ENCODE measurements at places on chromosomes 4 and X. TPM values are rescaled to one million over a fixed set of nuclear protein-coding genes. Genes with fewer than 3 reads are reported as not detected.

DNA sequence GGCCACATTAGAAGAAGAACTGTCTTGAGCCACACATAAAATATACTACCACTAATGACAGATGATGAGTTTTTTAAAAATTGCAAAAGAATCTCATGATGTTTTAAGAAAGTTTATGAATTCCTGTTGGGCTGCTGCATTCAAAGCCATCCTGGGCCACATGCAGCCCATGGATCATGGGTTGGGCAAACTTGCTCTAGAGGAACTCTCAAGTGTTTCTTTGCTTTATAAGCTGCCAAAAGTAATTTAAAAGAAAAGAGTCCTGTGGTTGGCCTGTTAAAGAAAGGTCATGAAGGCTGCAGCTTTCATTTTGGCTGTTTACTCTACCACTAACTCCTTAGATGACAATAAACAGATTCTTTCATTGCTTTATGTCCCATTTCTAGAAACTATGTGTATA lies 218.2 kb downstream of the SCFD2 start:
- DNase-seq, result no peak

GRCh38 chr4:21451032-21451431 lies 497.5 kb downstream of the KCNIP4 start:
- DNase-seq, result no peak

DNA sequence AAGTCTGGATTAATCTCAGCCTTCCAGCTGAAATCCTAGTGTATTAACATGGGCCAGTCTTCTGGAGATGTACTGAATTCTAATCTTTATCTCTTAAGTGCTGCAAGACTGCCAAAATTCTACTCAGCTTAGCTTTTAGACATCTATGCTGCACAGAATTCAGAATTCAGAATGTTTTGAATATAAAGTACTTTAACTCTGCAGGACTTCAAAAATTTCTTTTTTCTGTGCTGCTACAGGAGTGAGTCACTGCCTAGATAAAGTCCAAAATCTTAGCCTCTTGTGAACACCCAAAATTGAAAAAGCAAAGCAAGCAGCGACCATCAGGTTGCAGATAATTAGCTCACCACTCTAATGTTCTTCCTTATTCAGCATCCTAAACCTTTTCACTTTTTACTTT lies 1092.6 kb upstream of the PCDH10 start:
- no peak for DNase-seq

- no peak for DNase-seq
These were observed 21.9 kb upstream of the SCRG1 start for GRCh38 chr4:173420801-173421200.

DNA sequence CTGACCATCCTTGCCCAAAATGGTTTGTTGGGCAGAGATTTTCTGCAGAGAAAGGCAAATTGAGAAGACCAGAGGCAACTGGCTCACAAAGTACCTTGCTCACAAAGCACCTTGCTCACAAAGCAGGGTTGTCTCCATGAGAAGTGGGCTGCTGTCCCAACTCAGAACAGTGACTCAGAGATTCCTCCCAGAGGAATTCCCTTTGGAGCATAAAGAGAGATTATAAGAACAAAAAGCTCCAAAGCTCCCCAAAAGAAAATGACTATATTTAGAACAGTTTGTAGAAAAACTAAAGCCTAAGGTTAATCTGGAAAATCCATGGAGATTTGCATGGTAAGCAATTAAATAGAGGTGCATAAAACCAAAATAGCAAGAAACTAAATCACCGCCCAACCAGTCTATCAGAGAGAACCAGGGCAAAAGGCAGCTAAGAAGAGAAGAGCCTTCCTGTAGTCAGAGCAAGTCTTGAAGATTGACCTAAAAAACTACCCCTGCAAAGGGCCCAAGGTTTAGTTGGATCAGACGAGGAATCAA lies 731.4 kb downstream of the FAT4 start:
- DNase-seq, result no peak

GRCh38 chrX:140713174-140713539 lies 3.6 kb downstream of the LINC00632 start:
- no peak for DNase-seq

GRCh38 chrX:10648614-10649013 lies 28.2 kb upstream of the MID1 start:
- DNase-seq, result no peak

GRCh38 chr4:110733901-110734300 lies 111.0 kb upstream of the PITX2 start:
- no peak for DNase-seq

- DNase-seq, result no peak
These were observed 686.1 kb downstream of the DMD start for GRCh38 chrX:32525234-32525633.

DNA sequence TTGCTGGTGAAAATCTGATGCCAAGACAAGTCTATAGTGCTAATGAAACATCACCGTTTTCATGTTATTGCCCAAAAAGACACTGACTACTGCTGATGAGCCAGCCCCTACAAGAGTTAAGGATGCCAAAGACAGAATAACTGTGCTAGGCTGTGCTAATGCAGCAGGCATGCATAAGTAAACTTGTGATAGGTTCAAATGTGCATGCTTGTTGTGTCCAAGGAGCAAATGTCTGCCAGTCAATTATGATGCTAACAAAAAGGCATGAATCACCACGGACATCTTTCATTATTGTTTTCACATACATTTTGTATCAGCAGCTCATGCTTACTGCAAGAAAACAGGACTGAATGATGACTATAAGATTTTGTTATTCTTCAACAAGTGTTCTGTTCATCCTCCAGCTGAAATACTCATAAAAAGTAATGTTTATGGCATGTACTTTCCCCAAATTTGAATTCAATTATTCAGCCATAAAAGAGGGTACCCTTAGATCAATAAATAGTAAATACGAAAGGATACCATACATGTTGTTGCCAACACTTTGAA lies 306.9 kb upstream of the ARSJ start:
- DNase-seq, result no peak

DNA sequence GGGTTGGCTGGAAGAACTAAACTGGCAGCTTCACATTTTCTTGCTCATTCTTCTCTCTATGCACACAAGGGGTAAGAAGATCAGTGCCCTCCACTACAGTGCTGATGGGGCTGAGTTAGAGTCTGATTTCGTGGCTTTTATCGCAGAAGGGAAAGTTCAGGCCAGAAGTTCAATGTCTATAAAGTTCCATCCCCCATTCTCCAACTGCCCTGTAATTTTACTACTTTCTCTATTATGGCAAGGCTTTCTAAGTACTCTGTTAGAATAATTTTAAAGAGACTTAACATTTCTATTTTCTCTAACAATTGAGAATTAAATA lies 293.9 kb downstream of the BMPR1B start:
- DNase-seq, result no peak

DNA sequence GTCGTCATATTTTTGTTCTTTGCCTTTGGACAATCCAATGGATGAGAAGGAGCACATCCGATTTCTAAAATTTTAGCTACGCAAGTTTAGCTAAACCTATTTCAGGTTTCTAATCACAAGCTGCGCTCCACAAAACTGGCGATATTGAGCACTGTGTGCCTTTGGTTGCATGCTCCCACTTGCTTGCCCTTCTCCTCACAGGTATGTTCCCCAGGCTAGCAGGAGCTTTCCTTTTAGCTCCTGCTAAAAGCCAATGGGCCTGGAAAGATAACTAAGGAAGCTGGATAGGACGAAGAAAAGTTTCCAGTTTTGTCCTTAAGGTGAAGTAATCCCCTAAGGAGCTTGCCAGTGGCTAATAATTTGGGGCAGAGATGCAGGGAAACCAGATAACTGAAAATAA lies 975.2 kb downstream of the FSTL5 start:
- DNase-seq, result no peak

DNA sequence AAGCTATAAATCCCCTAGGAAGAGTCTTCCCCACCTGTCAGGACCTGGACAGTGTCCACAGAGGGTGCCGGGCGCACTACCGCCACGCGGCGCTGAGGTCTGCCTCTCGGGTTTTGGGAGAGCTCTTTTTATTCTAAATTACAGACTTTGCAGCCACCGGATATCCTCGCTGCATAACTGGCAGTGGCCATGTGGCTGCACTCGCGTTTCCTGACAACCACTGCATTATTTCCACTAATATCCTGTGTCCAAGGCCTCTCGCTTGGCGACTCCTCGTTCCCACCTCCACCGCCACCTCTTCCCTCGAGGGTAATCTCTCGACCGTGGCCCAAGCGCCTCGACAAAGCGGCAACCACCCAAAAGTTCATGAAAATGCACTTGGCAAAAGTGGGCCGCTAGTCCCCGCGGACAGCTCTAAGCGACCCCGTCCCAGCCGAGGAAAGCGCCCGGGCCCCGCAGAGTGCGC lies 512 bp upstream of the TMEM131L start:
- DNase-seq, result peak; percentile 70

GRCh38 chr4:7263166-7263565 lies 70.8 kb downstream of the SORCS2 start:
- DNase-seq, result no peak

- DNase-seq, result no peak
These were observed 72.1 kb downstream of the BANK1 start for GRCh38 chr4:101862595-101862994.

- DNase-seq, result no peak
These were observed 87.5 kb upstream of the PTPN13 start for GRCh38 chr4:86506591-86506990.

DNA sequence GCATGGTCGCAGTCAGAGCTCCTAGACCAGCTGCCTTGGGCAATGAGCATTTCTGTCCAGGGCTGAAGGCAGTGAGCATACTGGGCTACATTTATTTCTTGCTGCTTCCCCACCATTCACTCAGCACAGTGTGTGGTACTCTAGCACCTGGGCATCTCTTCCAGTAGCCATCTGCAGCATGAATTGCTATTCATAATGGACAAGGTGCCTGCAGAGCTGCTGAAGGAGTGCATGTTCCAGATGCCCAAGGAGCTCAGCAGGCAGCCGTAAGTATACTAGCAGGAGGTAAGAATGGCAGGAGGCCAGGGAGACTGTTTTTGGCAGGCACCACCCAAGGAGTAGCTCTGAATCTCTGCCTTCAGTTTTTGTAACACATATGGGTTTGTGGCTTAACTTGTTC lies 110.4 kb upstream of the RXFP1 start:
- DNase-seq, result no peak

GRCh38 chrX:20477836-20478524 lies 211.3 kb upstream of the RPS6KA3 start:
- no peak for DNase-seq

GRCh38 chr4:78288327-78288726 lies 231.2 kb downstream of the FRAS1 start:
- no peak for DNase-seq

GRCh38 chr4:168408620-168409019 lies 71.7 kb downstream of the DDX60L start:
- peak; percentile 49 for DNase-seq

GRCh38 chrX:83508006-83508405 lies at the start of gene POU3F4:
POU3F4 (plus strand) TSS chrX:83508290; CDS start chrX:83508325, 35 bp downstream.
- no peak for DNase-seq

Gene PPARGC1A
- 97.2 TPM for total RNA-seq

Gene MAOA
- 103 TPM for total RNA-seq

Gene SSX3
- total RNA-seq, result not detected

Gene PGAM4
- total RNA-seq, result not detected

Gene DCLK2
- total RNA-seq, result 27.5 TPM

Data from left ventricle myocardium superior (tissue), 1 donor.